ENCODE measurements at places on chromosomes 7 and 10. TPM values are rescaled to one million over a fixed set of nuclear protein-coding genes. Genes with fewer than 3 reads are reported as not detected.

The BLVRA gene
- 34.5 TPM for total RNA-seq

The MMP21 gene
- total RNA-seq, result not detected

The SNX8 gene
- total RNA-seq, result 41.4 TPM

The TRIM73 gene
- 1.2 TPM for total RNA-seq

The TYW1B gene
- total RNA-seq, result 2.7 TPM

The FAM237B gene
- not detected for total RNA-seq

The GNGT1 gene
- total RNA-seq, result not detected

The MGMT gene
- 15.0 TPM for total RNA-seq

The IDI2 gene
- not detected for total RNA-seq

The GLI3 gene
- total RNA-seq, result 30.3 TPM

The NODAL gene
- total RNA-seq, result not detected

The OR2A5 gene
- total RNA-seq, result not detected

The STOX1 gene
- 0.48 TPM for total RNA-seq

The MOGAT3 gene
- not detected for total RNA-seq

The LANCL2 gene
- total RNA-seq, result 19.2 TPM

The SPACDR gene
- 4.1 TPM for total RNA-seq

The SPDYE2B gene
- total RNA-seq, result not detected

The FEZF1 gene
- not detected for total RNA-seq

The NRF1 gene
- 20.3 TPM for total RNA-seq

The STAMBPL1 gene
- 1.8 TPM for total RNA-seq

Measured in endothelial cell of umbilical vein (primary cell).